Tibial nerve (tissue), 4 donors: ENCODE measurements at places on chromosomes 2 and 18. TPM values are rescaled to one million over a fixed set of nuclear protein-coding genes. Genes with fewer than 3 reads are reported as not detected.

The CPSF3 gene
- total RNA-seq = 18.6 TPM

The FBXO11 gene
- total RNA-seq = 72.0 TPM

The POTEC gene
- total RNA-seq = not detected

The ZNF521 gene
- total RNA-seq = 66.3 TPM

The ELAC1 gene
- total RNA-seq = 3.3 TPM

The LIPG gene
- total RNA-seq = not detected

The LIMS4 gene
- total RNA-seq = 3.6 TPM

GRCh38 chr2:51601706-51602105, 569.8 kb upstream of the NRXN1 start:
- no peak overlapping the region for H3K27ac ChIP-seq
- DNase-seq = no peak
- H3K4me3 ChIP-seq = no peak overlapping the region
- H3K4me1 ChIP-seq = no peaks in the 10 kb centered on the region

DNA sequence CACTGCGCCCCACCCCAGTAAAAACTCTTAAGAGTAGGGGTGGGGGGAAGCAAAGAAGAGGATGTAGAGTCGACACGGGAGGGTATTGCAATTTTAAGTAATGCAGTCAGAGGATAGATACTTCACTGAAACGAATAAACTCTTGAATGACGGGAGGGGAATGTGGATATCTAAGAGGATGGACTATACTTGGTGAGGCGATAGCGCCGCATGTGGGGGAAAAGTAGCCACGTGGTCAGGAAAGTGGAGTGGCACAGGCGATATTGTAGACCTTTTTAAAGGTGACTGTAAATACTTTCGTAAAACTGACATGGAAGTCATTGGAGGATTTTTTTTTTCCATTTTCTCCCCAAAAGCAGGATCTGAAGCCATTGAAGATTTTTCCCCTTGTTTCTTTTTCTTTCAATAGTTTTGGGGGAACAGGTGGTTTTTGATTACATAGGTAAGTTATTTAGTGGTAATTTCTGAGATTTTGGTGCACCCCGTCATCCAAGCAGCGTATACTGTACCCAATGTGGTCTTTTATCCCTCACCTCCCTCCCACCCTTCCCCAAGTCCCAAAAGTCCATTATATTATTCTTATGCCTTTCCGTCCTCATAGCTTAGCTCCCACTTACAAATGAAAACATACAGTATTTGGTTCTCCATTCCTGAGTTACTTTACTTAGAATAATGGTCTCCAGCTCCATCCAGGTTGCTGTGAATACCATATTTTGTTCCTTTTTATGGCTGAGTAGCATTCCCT, 13.8 kb downstream of the CLK1 start:
- no peaks in the 10 kb centered on the region for H3K4me1 ChIP-seq
- H3K4me3 ChIP-seq = no peak overlapping the region
- H3K36me3 ChIP-seq = peaks cover 36% of the 10 kb centered on the region
- H3K27ac ChIP-seq = no peak overlapping the region
- H3K27me3 ChIP-seq = no peaks in the 10 kb centered on the region
- DNase-seq = no peak

- H3K27me3 ChIP-seq = no peaks in the 10 kb centered on the region
- H3K4me1 ChIP-seq = peaks cover 3% of the 10 kb centered on the region
- DNase-seq = no peak
- no peak overlapping the region for H3K4me3 ChIP-seq
- H3K36me3 ChIP-seq = peaks cover 45% of the 10 kb centered on the region
- H3K27ac ChIP-seq = no peak overlapping the region
Observed at GRCh38 chr18:79496237-79496977, 100.7 kb downstream of the NFATC1 start.

DNA sequence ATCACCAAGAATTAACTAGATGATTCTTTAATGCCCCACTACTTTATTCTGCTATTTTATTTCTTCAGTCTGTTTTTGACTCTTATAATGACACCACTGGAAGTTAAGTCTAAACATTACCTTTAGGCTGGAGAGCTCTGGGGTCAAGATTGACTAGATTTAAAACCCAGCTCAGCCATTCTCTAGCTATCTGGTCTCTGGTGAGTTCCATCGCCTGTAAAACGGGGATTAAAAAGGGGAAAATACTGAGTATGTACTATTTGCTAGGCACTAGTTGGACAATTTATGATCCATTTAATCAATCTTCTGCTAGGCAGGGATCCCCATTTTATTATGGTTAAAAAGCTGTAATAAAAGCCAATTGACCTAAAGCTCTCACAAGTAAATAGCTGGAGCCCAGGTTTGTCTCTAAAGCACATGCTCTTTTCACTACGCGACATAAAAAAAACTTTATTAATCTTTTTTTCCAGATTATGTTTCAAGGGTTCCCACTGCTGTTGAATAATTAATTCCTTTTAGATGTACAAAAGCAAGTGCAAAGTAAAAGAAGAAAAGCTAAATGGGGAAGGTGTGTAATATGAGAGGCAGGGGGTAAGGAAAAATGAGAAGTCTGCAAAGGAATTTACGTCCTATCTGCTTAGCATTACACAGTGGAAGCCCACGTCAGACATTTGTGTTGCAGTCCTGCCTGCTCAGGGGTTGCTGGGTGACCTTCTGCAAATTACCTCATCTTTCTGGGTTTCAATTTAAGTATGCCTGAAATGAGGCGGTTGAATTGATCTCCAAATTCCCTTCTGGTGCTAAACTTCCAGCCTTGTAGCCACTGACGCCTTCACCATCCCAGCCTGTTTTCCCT, 918 bp upstream of the NABP1 start:
- H3K27ac ChIP-seq = peak overlapping the region; percentile 85
- H3K36me3 ChIP-seq = no peaks in the 10 kb centered on the region
- no peaks in the 10 kb centered on the region for H3K4me1 ChIP-seq
- H3K27me3 ChIP-seq = no peaks in the 10 kb centered on the region
- H3K4me3 ChIP-seq = peak overlapping the region; percentile 54

DNA sequence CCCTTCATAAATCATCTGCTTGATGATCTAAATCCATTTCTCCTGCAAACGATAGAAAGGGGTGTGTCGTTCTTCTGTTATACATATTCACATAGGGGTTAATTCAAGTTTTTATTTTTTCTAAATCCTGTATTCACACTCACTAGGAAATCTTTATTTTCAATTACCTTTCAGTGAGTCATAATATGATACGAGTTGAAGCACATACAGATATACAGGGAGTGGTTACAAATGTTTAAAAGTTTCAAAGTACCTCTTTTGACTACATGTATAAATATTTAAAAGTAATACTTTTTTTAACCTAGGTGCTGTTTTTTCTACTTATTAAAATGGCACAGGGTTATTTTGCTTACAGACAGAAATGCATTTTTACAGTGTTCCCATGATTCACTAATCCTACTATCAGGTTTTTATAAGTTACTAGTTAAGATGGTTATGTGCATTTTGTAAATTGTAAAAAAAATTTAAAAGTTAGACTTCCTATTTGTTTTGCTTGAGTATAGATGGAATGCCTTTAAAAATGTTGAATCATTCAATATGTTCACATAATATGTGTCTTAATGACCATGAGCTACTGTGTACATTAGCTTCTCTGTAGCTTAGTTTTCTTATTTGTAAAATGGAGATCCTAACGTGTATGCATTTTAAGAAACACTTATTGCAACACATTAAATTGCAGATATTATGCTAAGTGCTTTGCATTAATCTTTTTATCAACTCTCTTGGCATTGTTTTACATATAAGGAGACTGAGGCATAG, 1378.1 kb downstream of the DSC3 start:
- H3K36me3 ChIP-seq = no peaks in the 10 kb centered on the region
- no peak overlapping the region for H3K4me3 ChIP-seq
- no peaks in the 10 kb centered on the region for H3K4me1 ChIP-seq
- H3K27ac ChIP-seq = no peak overlapping the region
- no peaks in the 10 kb centered on the region for H3K27me3 ChIP-seq

- H3K4me1 ChIP-seq = no peaks in the 10 kb centered on the region
- H3K36me3 ChIP-seq = no peaks in the 10 kb centered on the region
- no peak overlapping the region for H3K4me3 ChIP-seq
- H3K27ac ChIP-seq = no peak overlapping the region
- H3K27me3 ChIP-seq = no peaks in the 10 kb centered on the region
Observed at GRCh38 chr18:10500038-10500437, 25.8 kb upstream of the NAPG start.

DNA sequence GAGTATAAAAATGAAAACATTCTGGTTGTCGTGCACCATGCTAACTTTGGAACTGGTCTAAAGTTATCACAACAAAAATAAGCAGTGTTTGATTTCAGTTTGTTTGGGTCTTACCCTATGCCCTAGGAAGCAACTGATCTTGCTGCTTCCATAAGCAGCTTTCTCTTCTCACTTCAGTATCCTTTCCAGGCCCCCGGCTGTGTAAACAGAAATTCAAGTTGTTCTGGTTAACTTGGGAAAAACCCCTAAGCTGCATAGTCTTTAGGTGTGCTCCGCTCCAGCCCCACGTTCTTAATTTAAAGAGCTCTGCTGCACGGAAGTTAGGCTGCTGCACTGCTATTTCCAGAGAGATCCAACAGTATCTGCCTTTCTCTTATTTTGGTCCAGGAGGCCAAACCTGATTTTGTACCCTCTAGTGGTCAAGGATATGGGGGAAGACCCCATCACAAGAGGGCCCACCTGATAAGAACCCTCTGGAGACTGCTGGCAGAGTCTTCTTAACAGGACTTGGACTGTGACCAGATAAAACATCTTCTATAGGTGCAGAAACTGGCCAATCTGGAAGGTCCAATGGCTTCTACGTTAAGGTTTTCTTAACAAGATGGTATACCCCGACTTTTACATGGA, 69.1 kb downstream of the FEZ2 start:
- H3K4me3 ChIP-seq = no peak overlapping the region
- DNase-seq = no peak
- H3K27ac ChIP-seq = no peak overlapping the region
- H3K4me1 ChIP-seq = no peaks in the 10 kb centered on the region
- H3K27me3 ChIP-seq = no peaks in the 10 kb centered on the region

- H3K4me1 ChIP-seq = no peaks in the 10 kb centered on the region
- H3K36me3 ChIP-seq = no peaks in the 10 kb centered on the region
Observed at GRCh38 chr2:101273056-101273455, 20.4 kb downstream of the CNOT11 start.
